ENCODE measurements at places on chromosomes 6 and 20.

DNA sequence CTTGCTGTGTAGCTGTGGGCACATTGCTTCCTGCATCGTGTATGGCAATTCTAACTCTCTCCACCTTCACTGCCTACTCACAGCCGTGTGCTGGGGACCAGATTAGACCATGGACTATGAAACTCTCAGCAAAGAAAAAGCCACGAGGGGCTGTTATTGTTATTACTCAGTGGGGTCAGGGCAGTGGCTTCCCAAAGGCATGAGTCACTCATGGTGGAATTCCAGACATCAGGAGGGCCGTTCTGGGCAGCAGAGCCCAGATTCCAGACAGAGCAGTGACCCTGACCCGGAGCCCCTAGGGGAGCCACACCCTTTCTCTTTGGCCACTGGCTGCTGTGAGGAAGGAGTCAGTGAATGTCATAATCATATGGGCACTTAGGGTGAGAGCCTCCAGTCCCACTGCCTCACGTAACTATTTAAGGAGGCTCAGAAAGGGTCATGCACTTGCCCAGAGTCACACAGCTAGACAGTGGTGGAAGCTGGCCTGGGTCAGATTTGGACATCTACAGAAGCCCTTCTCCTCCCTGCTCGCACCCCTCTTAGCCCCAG is 22.2 kb upstream of the CCN5 start:
- DNase-seq: no peak

DNA sequence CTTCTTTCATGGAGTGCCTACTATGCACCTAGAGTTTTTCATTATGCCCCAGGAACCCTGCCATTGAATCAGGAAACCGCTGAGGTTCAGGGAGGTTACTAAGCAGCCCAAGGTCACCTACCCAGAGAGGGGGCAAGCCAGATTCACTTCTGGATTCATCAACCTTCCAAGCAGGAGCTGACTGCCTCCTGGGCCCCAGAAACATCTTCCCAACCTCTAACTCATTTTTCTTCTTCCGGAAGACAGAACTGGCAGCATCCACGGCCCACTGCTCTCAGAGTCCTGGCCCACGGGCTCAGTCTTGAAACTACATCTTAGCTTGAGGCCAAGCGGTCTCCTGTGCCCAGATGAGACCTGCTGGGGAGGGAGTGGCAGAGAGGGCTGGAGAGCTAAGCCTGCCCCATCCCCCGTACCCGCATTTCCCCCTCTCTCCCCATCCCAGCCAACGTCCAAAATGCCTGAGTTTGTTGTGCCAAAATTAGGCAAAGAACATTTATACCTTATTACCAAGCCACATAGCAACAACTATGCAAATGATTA is 281.0 kb downstream of the CDC5L start:
- no peak for DNase-seq

GRCh38 chr6:167920165-167920564 is 77.3 kb upstream of the KIF25 start:
- DNase-seq: no peak

DNA sequence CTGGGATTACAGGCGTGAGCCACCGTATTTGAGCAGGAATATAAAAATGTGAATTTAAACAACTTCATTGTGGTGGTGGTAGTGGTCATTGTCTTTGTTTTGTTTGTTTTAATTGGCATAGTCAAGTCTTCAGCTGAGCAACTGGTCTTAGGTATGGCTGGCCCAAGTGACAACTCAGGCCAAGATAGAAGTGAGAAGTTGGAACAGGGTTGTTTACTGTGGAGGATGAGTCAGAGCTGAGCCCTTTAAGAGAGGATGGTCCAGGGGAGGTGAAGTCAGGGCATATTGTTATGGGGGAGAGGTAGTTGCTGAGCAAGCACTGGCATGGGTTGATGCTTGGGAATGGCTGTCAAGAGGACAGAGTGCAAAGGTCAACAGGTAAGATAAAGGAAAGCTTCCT is 308.2 kb downstream of the FARS2 start:
- DNase-seq: no peak

DNA sequence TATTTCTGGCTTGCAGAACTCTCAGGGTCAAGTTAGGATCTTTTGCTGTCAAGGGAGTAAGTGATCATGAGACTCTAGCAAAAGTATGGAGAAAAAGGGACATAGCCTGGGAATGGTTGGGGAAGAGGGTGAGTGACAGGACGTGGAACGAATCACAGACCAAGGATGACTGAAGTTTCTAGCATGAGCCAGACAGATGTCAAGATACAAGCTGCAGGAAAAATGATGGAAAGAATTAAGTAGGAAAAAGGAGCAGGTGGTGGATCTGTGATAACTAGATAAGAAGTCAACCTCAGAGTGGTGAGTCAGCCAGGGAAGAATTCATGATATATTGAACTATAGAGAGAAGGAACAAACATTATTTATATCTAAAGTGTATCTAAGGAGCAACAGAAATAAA is 159.8 kb upstream of the SYNDIG1 start:
- DNase-seq: no peak

DNA sequence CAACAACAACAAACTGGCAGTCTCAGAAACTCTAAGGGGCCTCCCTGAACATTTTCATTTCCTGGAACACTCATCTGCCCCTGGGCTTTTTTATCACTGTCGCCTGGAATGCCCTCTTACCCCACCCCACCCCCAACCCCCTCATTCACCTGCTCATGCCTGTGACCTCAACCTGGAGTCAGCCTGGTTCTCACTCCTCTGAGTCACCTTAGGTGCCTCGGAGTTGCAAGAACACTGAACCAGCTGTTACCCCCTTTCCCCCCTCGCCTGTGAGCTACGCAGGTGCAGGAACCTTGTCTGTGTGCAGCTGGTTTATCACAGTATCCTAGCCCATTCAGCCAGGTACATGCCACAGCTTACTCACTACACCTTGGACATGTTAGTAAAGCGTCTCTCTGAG is 12.8 kb upstream of the SNAI1 start:
- DNase-seq: no peak

DNA sequence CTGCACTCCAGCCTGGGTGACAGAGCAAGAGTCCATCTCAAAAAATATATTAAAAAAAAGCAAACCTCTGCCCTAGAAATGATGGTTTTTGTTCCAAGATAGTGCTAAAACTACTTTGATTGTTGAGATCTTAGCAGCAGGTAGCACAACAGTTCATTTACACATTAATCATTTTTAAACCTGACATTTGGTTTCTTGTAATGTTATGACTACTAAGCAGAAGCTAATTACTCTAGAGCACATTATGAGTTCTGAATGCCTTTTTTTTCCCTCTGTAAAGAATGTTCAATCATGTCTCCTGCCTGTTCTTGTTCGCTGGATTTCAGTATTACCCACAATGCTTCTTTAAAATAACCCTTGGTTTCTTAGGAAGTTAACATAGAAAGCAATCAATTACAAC is 24.7 kb upstream of the PHF3 start:
- no peak for DNase-seq

- no peak for DNase-seq
These were observed 59.8 kb upstream of the CARMIL1 start for GRCh38 chr6:25219216-25219916.

DNA sequence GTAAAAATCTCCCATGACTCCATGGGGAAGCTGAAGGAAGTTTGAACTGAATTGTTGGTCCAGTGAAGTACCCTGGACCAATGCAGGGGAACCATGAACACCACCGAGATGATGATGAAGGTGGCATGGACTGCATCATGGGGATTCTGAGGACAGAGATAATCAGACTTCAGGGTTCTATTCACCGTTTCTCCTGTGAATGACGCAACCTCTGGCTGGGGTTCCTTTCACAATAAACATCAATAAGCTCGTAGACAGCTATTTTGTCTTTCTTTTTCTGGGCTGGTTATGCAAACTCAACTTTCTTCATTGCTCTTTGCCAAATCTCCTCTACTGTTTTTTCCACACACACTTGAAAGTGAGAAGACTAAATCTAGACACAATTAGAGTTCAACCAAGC is 87.9 kb upstream of the NKX2-2 start:
- no peak for DNase-seq

DNA sequence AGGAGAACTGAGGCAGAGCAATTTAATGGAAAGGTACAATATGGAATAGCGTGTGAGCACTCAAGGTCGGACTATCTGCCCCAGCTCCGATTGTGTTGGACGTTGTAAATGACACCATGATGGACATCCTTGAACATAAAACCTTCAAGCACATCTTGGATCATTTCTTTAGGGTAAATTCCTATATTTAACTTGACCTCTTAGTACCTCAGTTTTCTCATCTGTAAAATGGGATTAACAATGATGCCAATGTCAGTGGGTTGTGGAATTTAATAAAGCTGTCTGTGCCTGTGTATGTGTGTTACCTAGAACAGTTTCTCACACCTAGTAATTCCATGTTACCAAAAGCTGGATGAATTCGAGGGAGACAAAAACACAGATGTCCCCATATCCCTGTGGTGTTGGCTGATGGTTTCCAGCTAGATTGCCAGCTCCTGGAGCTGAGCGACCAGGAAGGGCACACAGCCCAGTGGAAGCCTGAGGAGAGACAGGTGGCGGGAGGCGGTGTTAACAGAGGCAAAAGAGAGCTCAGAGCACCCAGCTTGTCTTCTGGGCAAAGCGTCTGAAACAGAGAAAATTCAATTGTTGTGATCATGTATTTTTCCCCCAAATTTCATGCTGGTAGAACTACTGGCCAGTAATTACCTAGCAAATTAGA is 32.6 kb downstream of the MDFI start:
- DNase-seq: no peak

- DNase-seq: peak; percentile 83
These were observed 61.9 kb upstream of the ELOVL5 start for GRCh38 chr6:53410508-53411258.

DNA sequence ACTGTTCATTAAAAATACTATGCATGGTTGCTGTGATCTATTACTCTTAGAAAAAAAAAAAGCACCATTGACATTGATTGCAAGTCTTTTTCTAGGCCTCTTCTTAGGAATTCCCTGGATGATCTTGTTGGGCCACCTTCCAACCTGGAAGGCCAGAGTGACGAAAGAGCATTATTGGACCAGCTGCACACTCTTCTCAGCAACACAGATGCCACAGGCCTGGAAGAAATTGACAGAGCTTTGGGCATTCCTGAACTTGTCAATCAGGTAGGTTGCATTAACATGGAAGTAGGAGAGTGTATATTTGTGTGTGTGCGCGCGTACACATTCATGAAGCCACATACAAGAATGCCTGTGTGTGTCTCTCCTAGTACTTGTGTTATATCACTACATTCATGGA is 140.4 kb downstream of the NCOA3 start:
- no peak for DNase-seq

DNA sequence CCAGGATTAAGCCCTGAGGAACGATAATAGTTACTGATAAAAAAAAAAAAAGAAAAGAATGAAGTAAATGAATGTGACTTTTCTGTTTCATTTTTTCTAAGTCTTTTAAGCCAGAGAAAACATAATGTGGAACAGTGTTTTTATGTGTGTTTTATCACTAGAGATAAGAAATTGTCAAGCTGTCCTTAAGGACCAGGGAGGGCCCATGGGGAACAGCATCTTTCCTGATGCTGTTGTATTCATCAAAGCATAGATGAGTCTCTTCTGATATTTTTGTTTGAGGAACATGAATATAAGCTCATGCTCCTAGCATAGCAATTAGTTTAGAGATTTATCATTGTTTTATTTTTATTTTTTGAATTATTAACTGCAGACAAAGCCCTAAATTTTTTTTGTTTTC is 150.2 kb downstream of the LAMA2 start:
- no peak for DNase-seq

GRCh38 chr20:34305333-34306230 is 2.4 kb upstream of the AHCY start:
- DNase-seq: no peak

- DNase-seq: no peak
These were observed 15.0 kb upstream of the DTNBP1 start for GRCh38 chr6:15677822-15678221.

Data from hematopoietic multipotent progenitor cell treated with erythropoietin and hydrocortisone succinate and interleukin-3 and kit ligand, for 4 days (in vitro differentiated cells).